ENCODE measurements at places on chromosomes 13 and 19.

DNA sequence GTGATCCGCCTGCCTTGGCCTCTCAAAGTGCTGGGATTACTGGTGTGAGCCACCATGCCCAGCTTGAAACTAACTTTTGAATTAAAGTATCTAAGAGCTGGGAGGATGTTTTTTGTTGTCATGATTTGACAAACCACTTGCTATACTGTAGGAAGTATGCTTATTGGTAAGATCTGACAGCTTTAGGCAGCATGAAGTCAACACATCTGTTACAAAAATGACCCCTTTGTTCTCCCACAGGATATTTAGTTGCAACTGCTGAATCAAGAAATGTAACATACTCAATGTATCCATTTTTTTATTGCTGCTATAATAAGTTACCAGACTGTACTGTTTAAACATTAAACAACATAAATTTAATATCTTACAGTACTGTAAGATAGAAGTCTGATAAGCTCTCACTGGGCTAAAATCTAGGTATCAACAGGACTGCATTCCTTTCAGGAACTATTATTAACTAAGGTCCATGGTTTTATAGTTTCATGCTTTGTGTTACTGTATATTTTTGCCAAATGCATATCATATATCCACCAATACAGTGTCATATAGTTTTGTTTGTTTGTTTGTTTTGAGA, 22.8 kb upstream of the LRP3 start:
- no peak for DNase-seq

- no peak for DNase-seq
Measured at GRCh38 chr19:35522745-35523327, 5.3 kb downstream of the SBSN start.

- no peak for DNase-seq
Measured at GRCh38 chr13:59960683-59961082, 203.0 kb downstream of the DIAPH3 start.

GRCh38 chr19:6685962-6686627, 16.1 kb upstream of the TNFSF14 start:
- no peak for DNase-seq

- DNase-seq: no peak
Measured at GRCh38 chr13:71597150-71597549, 269.9 kb downstream of the DACH1 start.

DNA sequence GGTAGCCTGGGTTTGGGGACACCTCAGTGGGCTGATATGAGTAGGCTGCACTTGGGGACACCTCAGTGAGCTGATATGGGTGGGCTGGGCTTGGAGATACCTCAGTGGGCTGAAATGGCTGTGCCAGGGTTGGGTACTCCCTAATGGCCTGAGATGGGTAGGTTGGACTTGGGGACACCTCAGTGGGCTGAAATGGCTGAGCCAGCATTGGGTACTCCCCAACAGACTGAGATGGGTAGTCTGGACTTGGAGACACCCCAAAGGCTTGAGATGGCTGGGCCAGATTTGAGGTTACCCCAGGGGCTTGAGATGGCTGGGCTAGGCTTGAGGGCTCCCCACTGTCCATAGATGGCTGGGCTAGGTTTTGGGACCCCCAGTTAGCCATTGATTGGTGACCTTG, 12.1 kb downstream of the IQCN start:
- no peak for DNase-seq

DNA sequence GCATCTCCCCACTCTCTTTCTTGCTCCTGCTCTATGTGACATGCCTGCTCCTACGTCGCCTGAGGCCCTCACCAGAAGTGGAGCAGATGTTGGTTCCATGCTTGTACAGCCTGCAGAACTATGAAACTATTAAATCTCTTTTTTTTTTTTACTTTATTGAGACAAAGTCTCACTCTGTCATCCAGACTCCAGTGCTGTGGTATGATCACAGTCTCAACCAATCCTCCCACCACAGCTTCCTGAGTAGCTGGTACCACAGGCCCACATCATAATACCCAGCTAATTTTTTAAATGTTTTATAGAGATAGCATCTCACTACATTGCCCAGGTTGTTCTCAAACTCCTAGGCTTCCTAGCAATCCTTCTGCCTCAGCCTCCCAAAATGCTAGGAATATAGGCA, 1067.7 kb downstream of the PCDH9 start:
- DNase-seq: no peak

DNA sequence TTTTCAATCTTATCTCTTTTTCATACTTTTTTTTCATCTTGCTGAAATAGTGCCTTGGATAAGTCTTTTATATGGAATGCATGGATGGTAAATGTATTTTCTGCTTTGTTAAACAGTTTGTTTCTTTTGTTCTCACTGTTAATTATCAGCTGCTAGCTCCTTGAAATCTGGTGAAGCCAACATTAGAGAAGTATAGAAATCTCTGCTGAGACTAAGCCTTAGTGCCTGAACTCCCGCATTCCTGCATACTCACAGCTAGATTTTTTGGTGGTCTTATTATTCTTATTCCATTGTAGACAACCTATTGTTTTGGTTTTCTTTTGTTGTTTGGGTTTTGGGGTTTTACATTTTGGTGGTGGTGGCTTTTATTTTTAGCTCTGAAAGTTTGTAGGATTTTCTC, 48.4 kb downstream of the DNAJC15 start:
- no peak for DNase-seq

DNA sequence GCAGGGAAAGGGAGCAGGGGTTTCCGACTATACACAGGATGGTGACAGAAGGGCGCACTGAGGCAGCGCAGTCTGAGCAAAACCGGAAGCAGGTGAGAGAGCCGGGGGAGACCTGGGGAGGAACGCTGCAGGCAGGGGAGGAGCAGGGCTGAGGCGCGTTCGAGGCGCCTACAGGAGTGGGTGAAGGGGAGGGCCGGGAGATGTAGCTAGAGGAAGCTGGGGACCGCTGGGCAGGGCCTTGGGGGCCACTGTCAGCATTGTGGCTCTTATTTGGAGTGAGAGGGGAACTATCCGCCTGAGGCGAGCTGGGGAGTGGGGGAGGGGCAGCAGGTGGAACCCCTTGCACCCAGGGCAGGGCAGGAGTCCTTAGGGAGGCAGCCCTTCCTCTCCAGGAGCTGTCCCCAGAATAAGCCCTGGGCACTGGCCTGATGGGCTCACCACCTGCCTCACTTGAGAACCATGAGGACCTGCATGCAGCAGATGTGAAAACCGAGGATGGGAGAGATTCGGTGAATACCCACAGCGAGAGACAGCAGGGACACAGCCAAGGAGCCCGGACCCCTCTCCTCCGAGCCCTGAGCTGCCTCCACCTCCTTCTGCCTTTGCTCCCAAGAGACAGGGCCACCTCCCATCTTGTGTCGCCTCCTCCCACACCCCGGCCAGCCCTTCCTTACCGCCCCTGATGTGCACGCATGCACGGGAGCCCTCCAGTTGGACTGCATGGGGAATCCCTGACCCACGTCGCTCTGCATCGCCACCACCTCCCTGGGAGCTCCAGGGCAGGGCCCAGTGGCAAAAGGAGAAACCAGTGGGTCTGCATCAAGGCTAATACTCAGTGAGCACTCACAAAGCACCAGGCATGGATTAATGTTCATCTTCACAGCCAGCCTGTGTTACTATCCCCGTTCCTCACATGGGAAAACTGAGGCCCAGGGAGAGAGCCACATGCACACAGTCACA, 10.3 kb downstream of the AKT2 start:
- no peak for DNase-seq

DNA sequence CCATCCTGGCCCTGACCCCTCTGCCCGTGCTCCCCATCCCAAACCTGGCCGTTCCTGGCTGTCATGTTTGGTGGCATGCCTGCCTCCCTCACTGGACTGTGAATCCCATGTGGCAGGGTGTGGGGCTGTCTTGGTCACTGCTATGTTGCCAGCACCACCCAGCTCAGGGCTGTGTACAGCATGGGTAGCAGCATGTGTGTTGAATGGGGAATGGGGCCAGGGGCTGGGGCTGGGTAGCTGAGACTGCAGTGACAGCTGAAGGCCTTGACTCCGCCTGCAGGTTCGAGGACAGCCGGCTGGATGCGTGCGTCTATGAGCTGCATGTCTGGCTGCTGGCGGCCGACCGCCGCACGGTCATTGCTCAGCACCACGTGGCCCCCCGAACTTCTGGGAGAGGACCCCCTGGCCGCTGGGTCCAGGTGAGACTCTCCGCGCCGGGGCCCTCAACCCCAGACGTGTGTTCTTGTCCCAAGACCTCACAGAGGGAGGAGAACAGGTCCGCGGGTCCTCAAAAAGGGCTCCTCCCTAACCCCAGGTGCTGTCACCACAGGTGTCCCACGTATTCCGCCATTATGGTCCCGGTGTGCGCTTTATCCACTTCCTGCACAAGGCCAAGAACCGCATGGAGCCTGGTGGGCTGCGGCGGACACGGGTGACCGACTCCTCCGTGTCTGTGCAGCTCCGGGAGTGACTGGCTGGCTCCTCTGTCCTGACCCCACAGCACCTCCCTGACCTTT, 3.5 kb downstream of the NCCRP1 start:
- DNase-seq: no peak

- no peak for DNase-seq
Measured at GRCh38 chr19:13207237-13207845, 57.1 kb downstream of the IER2 start.

DNA sequence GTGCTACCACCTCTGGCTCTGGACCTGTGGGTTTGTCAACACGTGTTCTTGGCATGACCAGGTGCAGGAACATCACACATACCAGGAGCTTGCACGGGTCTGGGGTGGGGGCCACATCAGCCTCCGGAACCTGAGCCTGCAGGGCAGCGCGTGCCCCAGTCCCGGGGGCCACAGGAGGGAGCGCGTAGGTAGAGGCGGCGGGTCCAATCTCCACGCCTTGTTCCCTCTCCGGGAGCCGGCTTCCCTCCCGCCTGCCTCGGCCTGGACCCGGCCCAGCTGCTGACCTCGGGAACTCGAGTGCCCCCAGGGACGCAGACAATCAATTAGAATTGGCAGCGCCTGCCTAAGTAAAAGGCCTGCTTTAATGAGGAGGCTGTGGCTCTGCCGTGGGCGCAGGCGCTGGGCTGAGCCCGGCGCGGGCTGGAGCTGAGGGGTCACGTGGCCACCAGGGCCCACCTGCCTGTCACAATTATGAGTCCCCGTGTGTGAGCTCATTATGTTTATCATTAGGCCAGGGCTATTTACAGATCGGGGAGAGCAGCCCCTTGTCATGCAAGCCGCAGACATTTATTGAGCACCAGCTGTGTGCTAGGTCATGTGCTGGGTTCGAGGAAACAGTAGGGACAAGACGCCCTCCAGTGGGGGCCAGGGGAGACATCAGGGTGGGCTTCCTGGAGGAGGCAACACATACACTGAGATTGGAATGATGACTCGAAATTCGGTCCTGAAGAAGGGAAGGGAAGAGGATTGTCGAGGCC, 32.2 kb upstream of the TNFAIP8L1 start:
- DNase-seq: no peak

DNA sequence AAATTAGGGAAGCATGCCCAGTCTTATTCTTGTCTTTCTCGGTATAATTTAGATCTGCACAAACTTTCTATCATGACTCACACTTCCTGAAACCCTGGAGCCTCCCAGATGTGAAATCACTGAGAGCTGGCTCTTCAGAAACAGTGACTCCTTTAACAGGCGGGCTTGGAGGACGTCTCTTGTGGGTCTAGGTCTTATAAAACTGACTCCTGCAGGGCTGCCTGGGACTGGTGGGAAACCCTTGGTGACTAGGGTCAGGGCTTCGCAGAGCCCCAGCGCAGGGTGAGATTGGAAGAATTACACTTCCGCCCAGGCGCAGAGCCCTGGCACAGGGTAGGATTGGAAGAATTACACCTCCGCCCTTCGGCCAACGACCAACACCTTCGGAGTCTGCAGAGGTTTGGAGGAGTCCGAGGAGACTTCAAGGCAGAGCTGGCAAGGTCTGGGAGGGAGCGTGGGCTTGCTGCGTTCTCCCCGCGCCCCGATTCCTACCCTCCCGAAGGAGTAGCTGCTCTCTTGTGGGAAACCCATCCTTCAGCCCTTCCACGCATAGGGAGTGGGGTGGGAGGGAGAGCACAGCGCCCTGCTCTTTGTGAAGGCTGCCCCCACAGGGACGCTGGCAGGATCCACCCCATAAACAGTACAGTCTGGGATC, 43.4 kb upstream of the MAP3K10 start:
- DNase-seq: no peak

- DNase-seq: peak; percentile 15
Measured at GRCh38 chr19:30669329-30670010, 297.3 kb downstream of the ZNF536 start.

DNA sequence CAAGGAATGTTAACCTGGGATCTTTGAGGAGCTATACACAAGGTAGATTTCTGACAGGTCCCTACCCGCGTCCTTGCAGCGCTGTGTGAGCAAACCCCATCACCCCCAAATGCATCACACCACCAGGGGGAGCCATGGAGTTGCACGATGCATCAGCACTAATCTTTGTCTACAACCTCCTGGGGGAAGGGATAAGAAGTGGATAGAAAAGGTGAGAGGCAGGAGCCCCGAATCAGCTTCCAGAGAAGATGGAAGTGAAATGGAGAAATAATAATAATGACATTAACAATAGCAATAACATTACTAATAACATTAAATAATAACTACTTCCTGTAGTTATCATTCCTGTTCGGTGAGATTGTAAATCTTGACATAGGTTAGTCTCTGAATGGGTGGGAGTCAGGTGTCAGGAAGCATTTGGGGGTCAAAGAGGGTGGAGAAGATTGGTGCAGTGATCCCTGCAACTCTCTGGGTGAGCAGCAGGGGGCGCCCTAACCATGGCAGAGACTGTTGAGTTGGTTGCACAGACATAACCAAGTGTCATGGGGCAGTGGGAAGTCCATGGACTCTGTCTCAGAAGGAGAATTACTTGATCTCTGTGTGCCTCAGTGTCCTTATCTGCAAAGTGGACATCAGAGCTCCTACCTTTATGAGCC, 16.5 kb downstream of the SIGLEC7 start:
- DNase-seq: peak; percentile 84

DNA sequence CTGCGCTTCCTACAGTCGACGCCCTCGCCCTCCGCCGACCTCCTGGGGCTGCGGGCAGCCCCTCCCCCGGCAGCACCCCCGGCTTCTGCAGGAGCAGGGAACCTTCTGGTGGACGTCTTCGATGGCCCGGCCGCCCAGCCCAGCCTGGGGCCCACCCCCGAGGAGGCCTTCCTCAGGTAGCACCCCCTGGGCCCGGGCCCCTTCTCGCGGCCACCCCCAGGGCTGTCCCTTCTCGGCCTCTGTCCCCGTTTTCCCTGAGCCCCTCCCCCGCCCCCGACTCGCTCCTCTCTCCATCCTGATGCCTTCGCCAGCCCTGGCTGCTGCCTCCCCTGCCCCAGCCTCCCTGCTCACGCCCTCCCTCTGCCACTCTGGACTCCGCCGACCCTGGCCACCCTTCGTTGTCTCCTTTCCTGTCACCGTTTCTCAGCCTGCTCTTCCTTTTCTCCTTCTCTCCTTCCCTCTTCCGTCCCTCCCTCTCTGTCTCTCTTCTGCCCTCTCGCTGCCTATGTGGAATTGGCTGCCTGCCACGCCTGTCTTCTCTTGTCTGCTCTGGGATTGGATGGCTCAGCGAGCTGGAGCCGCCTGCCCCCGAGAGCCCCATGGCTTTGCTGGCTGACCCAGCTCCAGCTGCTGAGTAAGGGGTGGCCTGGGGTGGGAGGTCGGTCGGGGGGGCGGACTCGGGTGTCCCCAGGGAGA, 11.0 kb downstream of the FUZ start:
- DNase-seq: no peak

- no peak for DNase-seq
Measured at GRCh38 chr13:95251641-95252040, 49.6 kb downstream of the ABCC4 start.

All from T-helper 2 cell (primary cell).